T47D (cell line): ENCODE measurements at places on chromosomes 11 and 22.

DNA sequence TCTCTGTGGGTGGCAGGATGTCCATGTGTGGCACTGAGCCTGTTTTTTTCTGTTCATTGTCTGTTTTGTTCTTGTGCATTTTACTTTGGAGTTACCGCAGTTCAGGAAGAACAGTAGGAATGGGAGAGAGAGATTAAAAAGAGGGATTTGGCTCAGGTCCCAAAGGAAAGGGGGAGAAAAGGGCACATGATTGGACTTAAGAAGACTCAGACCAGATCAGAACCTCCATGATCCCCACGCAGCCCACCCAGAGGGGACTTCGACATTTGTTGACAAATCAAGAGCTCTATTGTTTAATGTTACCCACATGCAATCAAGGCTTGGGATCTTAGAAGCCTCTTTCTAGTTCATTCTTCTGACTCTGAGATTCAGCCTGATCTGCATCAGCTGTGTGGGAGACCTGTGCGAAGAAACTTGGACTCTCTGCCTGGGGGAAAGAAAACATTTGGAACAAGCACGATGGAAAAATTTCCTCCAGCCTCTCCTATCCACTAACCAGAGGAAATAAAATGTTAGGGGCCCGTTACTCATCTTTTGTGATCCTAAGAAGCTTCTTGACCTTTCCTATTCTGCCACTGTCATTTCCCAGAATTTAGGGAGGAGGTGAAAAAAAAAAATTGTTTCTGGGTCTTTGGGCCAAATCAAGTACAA is 119.2 kb downstream of the SPON1 start:
- DNase-seq, result no peak

DNA sequence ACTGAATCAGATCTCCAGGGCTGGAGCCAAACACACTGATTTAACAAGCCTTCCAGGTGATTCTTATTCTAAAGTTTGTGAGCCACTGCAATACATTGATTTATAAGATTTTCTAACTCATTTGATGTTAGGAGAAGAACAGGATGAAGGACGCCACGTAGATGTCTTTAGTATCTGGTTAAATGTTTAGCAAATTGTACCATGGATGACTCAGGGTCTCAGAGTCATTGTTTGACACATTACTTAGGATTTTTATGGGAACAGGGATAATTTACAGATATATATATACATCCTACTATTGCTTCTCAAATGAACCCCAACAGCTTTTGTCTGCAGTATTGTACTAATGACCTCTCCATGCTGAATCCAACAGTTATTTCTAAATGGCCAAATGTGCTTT is 143.1 kb upstream of the DDI1 start:
- no peak for DNase-seq

DNA sequence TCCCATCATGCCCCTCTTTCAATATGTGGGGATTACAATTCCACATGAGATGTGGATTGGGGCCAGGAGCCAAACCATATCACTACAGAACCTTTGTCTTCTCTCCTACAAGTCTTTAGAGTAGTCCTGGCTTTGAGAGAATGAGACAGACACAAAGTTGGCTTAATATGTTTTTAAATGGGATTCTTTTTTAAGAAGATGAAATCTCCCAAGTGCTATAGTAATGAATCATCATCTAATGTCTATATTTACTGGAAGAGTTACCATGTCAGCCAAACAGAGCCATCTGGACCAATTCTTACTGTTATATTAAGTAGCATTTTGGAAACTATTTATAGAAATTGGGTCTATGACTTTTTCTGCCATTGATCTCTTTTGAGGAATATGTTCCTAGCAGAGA is 38.1 kb upstream of the CARD18 start:
- DNase-seq, result no peak

DNA sequence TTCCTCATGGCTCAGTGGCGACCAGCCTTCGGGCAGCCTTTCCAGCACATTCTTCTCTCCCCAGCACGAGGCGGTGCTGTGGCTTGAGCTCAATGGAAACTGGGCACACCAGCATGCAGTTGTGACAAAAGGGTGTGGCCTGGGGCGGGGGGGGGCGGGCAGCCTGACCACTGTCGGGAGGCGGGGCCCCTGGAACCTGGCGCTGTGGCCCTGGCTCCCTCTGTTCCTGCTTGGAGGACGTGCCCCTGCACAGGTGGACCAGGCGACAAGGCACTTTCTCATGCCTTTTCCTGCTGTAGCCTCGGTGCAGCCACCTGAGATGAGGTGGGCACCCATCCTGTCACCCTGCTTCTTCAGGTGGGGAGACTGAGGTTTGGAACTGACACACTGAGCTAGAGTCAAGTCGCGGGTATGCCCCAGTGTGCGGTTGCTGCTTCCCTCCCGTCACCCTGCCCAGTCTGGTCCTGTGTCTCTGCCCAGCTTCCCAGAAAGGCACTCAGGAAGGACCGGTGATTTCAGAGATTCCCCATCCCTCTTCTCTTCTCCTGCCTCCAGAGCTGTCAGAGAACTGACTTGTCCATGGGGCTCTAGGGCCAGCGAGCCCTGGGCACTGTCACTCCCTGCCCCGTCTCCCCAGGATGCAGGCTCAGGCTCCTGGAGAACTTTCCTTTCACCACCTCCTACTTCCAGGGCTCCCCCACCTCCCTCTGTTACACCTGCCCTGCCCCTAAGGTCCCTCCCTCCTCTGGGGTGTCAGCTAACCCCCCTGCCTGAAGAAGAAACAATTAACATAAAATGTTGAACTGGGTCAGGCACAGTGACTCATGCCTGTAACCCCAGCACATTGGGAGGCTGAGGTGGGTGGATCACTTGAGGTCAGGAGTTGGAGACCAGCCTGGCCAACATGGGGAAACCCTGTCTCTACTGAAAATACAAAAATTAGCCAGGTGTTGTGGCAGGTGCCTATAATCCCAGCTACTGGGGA is 9.9 kb downstream of the B3GAT1 start:
- DNase-seq, result peak; percentile 66

GRCh38 chr11:69326622-69327219 is 32.8 kb downstream of the MYEOV start:
- DNase-seq, result no peak

- no peak for DNase-seq
These were observed 36.8 kb downstream of the SGSM3 start for GRCh38 chr22:40407021-40407761.

DNA sequence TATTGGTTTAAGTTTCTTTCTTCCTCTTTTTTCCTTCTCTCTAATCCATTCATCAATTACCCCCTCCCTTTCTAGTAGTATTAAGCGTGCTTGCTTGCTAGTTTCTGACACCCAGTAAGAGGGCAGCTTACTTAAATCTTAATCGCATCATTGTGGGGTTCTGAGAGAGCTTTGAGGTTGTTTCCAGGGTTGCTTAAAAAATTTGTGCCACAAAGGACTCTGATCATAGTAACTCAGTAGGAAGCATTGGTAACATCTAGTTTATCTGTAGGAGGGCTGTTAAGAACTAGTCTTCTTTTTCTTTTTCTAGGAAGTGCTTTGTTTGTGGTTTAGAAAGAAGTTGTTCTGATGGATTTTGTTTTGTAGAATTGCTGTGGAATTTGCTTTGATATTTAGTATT is 45.3 kb downstream of the TMEM135 start:
- no peak for DNase-seq

GRCh38 chr11:65642014-65642671 is 4.2 kb downstream of the SIPA1 start:
- DNase-seq, result no peak

DNA sequence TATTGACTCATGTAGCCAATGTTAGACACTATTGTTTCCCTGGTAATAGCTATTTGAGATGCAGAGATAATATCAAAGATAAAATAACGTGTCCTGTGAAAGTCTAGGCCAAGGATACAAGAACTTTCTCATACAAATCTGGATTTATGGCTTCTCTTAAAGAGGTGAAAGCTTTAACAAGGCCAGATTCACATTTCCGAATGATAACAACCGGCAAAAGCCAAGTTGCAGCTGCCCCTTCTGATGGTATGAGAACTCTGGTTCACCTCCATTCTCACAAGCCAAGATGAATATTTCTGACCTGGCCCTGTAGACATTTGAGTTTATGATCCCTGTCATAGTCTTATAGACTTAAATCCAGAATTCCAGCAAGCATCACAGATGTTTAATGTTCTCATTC is 230.4 kb upstream of the ZC3H12C start:
- DNase-seq, result no peak

- DNase-seq, result no peak
These were observed 71.5 kb downstream of the FBLN1 start for GRCh38 chr22:45574069-45574703.

- DNase-seq, result no peak
These were observed 15.9 kb downstream of the MCAT start for GRCh38 chr22:43127166-43127908.

DNA sequence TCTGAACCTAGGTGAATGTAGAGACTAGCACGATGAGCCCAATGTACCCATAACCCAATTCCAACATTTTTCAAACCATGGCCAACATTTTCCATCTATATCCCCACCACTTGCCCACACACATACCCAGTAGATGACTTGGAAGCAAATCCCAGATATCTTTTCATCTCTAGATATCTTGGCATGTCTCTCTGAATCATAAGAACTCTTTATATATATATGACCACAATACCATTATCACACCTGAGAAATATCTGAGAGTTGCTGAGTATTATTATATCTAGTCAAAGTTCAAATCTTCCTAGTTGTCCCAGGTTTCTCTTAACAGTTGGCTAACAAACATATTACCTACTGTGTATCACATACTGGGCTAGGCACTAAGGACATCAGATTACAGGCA is 37.9 kb upstream of the NFRKB start:
- no peak for DNase-seq

GRCh38 chr11:69220561-69221051 is 64.9 kb downstream of the SMIM38 start:
- no peak for DNase-seq

DNA sequence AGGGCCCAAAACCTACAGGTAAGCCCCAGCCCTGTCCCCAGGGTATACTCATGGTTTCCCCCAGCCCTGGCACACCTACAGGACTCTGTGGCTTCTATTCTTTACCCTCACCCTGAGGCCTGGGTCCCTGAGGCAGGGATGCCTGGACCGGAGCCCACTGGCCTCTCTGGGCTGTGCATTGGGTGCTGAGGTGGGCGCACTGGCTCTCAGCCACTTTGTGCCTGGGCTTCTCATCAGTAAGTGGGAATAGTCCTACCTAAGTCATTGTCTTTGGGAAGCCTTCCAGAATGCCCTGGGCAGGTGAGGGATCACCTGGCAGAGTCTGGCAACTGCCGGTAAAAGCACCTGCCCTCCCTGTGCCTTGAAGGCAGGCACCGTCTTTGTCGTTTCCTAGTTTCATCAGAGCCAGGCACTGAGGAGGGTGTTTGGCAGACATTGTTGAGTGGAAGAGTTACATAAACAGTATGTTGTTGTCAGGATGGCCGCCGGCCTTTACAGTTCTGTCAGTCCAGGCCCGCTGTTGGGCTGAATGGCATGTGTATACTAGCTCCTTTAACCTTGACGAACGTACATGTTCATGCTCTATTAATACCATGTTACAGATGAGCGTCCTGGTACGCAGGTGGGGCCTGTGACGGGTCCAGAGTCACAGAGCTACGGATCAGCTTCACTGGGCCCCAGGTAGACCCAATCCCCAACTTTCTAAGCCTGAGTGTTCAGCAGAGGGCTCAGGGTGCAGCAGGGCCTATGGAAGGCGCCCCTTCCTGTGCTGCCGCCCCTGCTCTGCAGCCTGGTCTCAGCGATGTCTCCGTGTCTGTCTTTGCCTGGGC is 23.0 kb downstream of the SHANK3 start:
- peak; percentile 20 for DNase-seq

DNA sequence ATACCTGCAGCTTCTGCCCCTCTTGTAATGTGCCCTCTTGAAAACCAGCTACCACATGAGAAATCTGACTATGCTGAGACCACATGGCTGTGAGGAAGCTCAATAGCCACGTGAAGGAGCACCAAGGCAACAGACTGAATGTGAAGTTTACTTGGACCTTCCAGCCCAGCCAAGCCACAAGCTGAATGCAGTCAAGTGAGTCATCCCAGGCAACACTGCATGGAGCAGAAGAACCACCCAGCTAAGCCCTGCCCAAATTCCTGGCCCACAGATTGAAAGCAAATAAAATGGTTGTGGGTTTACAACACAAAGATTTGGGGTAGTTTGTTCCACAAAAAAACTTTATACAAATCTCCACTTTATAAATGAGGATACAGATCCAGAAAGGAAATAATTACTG is 114.5 kb downstream of the TIMP3 start:
- DNase-seq, result no peak

GRCh38 chr22:47841156-47841555 is 1078.7 kb downstream of the TBC1D22A start:
- DNase-seq, result no peak

DNA sequence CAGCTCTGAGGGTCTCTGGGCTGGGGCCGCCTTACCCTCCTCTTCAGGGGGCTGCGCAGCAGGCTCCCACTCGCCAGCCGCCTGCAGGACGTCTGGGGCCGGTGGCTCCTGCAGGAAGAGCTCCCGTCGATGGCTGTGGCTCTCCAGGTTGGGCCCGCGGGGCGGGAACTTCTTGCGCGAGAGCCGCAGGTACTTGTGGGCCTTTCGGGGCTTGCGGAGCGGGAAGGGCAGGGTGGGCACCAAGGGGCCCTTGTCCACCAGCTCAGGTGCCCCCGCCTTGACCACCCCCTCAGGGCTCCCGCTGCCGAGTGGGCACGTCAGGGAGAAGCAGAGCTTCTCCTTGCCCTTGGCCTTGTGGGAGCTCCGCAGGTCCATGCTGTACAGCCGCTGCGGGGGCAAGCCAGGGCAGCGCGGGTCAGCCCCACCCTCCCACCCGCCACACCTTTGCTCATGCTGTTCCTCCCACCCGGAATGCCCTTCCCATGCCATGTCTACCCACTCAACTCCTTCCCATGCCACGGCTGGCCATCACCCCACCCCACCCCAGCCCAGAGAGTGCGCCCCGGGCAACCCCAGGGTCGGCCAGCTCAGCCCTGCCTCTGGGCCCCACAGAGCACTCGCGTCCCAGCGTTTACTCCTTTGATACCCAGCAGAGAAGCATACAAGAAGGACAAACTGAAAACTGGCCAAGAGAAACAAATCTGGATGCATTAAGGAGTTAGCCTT is 18.0 kb downstream of the CBX7 start:
- no peak for DNase-seq

DNA sequence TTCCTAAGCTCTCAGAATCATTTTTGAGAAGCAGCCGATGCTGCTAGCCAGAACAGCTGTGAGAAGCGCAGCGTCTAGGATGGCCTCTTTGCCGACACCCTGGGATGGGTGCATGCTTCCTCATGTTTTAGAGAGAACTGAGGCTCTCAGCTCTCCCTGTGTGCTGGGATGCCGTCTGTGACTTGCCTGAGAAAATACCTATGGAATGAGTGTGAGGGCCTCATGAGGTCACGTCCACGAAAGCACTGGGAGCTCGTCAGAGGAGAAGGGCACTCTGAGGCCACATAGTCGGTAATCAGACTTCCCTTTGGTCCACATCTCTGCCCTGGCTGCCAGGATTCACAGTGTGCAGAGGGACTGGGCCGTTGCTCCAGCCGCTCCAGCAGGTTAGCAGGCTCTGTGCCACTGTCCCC is 54.7 kb downstream of the MICAL3 start:
- no peak for DNase-seq

DNA sequence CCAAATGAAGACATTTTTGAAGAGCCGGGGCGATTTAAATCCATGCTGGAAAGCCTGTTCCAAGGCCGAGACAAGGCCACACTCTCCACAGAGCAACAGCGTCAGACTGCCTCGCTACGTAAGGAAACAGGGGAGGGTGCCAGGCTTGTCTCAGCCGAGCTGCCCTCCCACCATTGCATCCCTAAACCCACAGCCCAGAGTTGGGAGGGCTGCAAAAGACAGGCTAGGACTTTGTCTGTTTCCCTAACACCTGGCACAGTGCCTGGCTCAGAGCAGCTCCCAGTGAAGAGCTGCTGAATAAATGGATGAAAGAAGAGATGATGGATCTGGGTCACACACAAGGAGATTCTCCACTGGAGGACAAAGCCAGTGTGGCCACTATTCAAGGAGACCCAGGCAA is 51.3 kb upstream of the SCUBE2 start:
- DNase-seq, result no peak
